ENCODE measurements at places on chromosomes 2 and 18.

DNA sequence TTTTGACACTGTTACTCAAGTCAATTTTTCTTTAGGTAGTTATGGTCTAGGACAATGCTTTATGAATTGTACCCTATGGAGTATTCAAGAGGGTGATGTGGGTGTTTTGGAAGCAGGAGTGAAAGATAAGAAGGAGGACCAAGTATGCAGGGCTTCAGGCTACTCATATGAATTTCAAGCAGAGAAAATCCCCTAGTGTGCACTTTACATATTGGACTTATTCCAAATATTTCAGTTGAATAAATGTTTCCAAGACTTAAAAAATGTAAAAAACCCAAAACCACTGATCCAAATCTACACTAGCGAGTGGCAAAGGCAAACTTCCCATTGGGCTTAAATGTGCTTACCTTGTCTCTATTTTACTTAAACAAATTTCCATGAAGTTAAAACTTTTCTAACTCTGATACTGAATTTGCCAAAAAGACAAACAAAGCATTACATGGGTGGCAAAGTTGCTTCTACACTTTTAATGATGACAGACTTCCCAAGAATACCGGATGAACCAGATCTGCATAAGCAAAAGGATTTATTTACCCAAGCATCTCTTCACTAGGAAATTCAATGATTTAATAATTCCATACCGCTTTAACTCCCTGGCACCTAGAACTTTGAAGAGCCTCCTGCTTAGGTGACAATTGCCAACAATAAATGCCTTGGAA is 1233.5 kb upstream of the NXPH2 start:
- peak; percentile 61 for DNase-seq

DNA sequence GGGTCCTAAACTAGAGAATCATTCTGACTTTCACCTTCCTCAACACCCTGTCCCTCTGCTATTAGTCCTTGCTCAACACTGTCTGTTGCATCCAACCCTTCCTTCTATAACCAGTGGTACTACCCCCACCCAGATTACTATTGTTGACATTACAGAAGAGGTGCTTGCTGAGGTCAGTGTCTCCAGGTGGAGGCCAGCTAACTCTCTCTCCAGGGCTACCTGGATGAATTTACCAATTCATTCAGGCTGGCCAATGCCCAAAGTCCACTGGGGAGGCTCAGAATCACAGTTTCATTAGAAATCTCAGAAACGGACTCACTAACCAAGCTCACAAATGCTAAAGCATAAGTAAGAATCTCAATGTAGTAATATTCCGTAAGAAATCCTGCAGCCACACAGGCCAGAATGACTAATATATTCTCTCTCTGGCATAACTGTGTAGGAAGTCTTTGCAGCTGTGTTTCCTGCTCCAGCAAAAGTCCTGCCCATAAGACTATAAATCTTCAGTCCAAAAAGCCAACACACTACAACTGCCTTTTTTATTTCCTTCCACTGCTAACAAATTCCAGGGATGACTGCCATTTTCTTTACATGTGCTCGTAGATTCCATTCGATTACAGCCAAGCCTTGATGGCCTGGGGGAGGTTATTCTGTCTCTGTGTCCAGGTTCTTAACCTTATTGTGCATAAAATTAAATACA is 10.0 kb upstream of the TTR start:
- DNase-seq: peak; percentile 28

- DNase-seq: no peak
Observed at GRCh38 chr2:144151851-144152250, 368.1 kb downstream of the ZEB2 start.

GRCh38 chr2:31337860-31338259 is 76.7 kb downstream of the XDH start:
- no peak for DNase-seq

DNA sequence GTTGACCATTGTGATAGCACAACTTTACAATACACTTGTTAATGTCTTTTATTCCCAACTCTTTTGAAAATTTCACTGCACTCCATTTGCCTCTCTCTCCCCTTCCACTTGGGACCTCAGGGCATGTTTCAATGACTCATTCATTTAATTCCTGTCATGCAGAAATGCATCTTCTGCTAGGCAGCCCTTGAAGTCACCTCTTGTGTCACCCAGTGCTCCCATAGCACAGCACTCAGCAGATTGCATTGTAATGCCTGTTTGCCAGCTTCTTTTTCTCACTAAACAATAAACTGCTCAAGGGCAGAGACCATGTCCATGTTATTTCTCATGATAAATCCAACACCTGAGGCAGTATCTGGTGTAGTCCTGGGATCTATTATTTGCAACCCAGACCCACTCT is 85.9 kb upstream of the ACSL3 start:
- DNase-seq: peak; percentile 35

DNA sequence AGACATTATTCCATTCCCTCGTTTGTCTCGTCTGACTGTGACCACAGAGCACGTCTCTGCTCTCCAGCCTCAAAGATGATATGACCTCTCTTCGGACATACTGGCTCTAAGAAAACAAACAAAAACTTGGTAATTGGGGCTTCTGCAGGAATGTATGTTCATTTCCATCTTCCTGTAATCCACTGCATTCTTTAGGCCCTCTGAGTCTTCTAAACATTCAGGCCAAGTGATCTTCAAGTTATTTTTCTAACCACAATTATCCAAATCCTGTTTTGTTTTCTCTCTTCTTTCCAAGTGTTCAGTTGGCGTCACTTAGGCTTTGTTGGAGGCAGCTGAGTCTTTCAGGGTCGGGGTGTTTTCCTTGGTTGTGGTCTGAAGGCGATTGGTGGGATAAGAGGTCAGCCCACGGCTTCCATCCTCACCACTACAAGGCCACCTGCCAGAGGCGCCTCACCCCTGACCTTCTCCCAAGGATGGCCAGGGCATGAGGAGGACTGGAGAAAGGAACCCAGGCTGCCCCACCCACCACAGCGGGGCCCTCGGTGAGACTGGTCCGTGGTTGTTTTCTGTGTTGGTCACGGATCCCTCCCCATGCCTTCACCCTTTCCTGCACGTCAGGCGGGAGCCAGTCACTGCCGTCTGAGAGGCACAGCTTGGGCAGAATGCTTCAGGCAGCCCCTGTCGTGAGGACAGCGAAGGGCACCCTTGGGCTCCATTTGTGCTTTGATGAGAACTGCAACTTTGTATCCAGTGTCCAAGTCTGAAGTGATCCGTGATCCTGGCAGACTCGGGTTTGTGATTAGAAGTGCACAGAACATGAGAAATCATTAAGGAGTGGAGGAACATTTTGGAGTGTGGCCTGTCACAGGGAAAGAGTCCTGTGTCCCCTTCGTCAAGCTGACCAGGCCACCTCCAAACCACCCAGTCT is 88.6 kb upstream of the FHL2 start:
- no peak for DNase-seq

GRCh38 chr2:54999182-54999581 is 51.1 kb downstream of the RTN4 start:
- DNase-seq: peak; percentile 62

- no peak for DNase-seq
Observed at GRCh38 chr2:132929786-132930185, 259.8 kb upstream of the LYPD1 start.

DNA sequence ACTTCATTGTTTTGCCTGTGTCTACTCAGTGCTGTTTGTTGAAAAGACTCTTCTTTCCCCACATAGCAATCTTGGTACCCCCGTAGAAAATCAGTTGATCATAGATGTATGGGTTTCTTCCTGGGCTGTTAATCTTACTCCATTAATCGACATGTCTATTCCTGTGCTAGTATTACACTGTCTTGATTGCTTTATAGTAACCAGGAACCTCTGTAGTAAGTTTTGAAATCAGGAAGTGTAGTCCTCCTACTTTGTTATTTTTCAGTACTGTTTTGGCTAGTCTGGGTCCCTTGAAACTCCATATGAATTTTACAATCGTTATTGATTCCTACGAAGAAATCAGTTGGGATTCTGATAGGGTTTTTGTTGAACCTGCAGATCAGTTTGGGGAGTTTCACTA is 78.8 kb upstream of the FAM136A start:
- DNase-seq: no peak

DNA sequence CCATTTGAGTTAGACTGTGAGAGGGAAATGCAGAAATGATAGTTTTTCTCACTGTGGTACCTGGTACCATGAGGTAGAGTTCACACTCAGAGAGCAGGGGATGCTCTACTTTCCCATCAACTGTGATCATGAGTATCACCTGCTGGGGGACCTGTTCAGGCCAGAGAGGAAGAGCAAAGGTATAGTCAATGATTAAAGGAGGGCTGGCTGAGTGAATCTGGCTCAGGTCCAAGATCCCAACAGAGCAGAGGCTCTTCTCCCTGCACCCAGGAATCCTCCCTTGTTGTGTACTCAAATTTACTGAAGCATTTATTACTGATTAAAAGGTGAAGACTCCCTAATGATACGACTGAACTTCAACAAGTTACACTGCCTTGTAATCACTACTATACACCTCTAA is 104.6 kb upstream of the CHRNA1 start:
- DNase-seq: no peak

DNA sequence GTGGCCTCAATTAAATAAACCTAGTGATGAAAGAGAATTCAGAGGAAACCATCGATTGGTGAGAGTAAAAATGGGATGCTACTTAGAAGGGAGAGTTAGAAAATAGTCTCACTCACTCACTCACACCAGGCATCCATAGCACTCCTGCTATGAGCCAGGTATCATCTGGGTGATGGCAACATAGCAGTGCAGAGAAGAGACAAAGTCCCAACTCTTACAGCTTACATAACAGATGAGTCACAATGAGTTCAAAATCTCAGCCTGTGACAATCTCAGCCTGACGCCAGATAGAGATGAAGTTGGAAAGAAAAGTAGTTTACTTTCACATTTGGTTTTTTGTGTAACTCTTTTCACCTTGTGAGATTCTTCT is 55.4 kb upstream of the THOC1 start:
- no peak for DNase-seq

- DNase-seq: no peak
Observed at GRCh38 chr2:239831001-239831731, 194.0 kb downstream of the NDUFA10 start.

DNA sequence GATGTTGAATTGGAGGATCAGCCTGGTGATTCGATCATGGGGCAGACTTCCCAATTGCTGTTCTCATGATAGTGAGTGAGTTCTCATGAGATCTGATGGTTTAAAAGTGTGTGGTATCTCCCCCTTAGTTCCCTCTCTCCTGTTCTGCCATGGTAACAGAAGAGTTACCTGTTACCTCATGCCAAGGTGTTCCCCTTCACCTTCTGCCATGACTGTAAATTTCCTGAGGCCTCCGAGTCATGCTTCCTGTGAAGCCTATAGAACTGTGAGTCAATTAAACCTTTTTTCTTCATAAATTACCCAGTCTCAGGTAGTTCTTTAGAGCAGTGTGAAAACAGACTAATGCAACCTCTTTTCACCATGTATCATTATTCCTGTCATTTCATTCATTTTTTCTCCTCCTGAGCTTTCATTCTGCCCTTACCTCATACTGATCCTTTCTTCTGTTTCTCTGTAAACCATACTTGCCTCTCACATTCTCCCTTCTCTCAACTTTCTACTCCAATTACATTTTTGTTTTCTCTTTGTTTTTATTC is 22.0 kb downstream of the STARD6 start:
- no peak for DNase-seq

DNA sequence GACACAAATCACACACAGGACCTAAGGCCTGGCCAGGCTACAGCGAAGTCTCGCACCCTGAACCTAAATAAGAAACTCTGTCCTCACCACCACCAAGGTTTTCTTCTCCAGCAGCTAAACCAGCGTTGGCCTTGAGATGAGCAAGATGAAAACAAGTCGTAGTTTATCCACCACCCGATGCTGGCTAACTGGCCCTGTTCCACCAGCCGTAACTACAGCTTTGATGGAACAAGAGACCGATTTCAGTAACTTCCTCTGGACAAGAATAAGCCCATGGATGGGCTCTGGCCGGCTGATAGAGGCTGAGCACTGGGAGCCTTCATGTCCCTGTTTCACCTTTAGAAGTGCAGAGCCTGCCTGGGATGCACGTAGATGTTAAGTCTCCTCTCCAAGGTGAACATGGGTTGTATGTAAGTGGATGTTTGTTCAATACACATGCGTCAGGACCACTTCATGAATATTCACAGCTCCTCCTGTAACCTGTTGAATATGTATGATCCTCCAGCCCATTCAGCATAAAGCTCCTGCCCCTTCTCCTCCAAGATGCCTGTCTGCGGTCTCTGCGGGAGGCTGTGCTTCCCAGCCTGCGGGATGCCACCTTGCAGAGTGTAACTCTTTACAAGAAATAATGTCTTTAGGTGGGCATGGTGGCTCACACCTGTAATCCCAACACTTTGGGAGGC is 24.2 kb downstream of the ADI1 start:
- DNase-seq: no peak

- DNase-seq: peak; percentile 98
Observed at GRCh38 chr18:24397694-24398368, at the start of gene OSBPL1A. Gene OSBPL1A, minus strand, starts transcription at chr18:24397824. Its CDS starts 20,291 bp downstream, at chr18:24377533.

DNA sequence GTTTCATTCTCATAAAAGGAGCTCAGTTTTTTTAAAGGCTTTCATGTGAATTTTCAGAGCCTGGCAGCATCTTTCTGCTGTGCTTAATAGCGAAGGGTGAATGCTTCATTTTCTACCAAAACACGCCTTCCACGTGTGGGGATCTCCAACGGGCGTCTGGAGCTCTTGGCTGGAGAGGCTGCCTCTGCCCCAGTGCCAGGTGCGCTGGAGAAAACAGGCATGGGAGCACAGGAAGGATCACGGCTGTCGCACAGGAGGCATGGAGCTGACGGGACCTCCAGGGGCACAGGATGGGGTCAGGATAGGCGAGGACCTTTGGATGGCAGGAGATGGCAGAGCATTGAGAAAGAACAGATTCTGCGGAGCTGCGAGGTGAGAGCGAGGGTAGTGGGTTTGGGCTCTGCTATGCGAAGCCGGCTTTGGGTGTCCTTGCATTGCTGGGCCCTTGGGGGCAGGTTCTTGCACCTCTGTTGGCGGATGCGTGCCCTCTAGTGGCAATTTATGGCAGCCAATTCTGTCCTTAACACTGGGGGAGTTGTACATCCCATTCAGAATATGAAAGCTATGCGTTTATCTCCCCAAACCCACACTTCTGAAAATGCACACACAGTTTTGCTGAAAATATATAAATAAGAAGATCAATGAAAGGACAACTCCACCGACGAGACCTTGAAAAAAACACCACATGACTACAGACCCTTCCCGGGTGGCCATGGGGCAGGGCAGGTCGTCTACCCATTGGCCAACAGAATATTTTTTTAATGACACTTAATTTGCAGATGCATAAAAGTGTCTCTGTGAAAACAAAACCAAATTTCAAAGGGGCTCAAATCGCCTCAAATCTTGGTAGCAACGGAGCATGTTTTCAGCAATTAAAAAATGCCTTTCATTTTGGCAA is 90.4 kb upstream of the SLC35G4 start:
- peak; percentile 68 for DNase-seq

DNA sequence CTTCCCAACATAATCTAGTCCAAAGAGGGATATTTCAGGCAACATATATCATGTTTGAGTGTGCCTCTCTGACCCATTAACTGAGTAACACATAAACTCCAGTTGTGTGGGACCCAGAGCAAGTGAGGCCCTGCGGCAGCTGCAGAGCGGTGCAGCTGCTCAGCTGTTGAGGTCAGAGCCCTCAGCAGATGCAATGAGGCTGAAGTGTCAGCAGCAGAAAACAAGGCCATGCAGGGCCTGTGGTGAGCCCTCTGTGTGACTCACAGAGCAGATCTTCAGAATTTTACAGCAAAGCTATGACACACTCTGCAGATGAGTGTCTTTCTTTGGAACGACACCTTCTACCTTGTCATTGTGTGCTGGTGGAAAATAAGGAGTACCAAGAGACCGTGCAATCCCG is 168.5 kb downstream of the CBLN2 start:
- no peak for DNase-seq
